ENCODE measurements at places on chromosomes 6 and 20.

GRCh38 chr6:12577124-12577850 lies 139.3 kb upstream of the PHACTR1 start:
- H3K4me1 ChIP-seq, result no peaks in the 10 kb centered on the region
- H3K4me3 ChIP-seq, result no peak overlapping the region
- H3K27ac ChIP-seq, result no peak overlapping the region
- H3K27me3 ChIP-seq, result no peaks in the 10 kb centered on the region
- DNase-seq, result no peak
- H3K36me3 ChIP-seq, result no peaks in the 10 kb centered on the region

GRCh38 chr6:168514216-168514615 lies 73.2 kb downstream of the SMOC2 start:
- no peaks in the 10 kb centered on the region for H3K36me3 ChIP-seq
- no peaks in the 10 kb centered on the region for H3K4me1 ChIP-seq
- no peak overlapping the region for H3K27ac ChIP-seq
- no peak overlapping the region for H3K4me3 ChIP-seq
- no peaks in the 10 kb centered on the region for H3K27me3 ChIP-seq

DNA sequence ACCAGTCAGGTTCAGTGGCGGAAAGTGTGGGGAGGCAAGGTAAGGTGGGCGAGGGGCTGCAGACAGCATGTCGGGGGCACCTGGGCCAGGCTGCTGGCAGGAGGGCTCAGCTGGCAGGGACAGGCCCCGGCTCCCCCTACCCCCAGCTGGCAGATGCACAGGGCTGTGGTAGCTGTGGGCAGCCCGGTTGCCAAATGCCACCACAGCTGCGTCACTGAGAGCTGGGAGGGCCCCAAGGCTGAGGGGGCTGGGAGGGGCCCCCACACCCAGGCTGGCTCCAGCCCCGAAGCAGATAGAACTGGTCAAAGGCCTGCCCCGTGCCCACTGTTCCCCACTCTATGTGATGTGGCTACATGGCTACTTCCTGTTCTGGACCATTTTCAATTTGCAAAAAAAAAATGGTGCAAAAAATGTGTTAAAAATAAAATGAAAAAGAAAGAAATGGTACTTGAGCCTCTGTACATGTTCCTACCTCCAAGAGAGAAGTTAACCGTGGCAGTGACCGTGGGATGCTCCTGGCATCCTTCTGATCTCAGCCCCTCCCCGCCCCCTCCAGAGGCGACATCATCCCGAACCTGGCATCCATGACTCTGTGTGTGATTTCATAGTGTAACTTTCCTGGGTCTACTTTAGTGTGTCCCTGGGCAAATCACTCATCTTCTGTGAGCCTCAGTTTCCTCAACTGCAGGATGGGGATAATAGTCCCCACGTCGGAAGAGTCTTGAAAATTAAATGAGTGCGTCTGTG lies 64.4 kb downstream of the UBE2V1 start:
- H3K27ac ChIP-seq, result peak overlapping the region; percentile 25
- no peaks in the 10 kb centered on the region for H3K27me3 ChIP-seq
- H3K36me3 ChIP-seq, result no peaks in the 10 kb centered on the region
- no peak for DNase-seq

DNA sequence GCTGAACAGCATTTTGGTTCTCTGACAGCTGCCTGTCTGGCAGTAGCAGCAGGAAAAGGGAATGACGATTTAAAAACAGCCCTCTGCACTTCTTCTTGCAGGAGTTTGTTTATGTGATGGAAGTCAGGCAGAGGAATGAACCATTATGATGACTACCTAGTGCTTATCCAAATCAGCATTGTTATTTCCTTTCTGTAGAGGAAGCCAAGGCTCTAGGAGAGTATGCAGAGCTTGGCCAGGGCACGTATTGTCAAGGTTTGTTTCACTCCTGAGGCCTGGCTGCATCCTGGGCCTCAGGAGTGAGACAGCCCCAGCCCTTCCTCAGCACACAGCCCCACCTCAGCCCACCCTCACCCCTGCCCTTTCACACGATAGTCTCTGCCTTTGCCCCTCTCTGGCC lies 68.5 kb downstream of the FAM229B start:
- H3K27ac ChIP-seq, result no peak overlapping the region
- H3K27me3 ChIP-seq, result no peaks in the 10 kb centered on the region
- peaks cover 6% of the 10 kb centered on the region for H3K4me1 ChIP-seq

GRCh38 chr6:168368066-168368820 lies 48.7 kb upstream of the DACT2 start:
- no peaks in the 10 kb centered on the region for H3K4me1 ChIP-seq
- H3K27ac ChIP-seq, result no peak overlapping the region
- H3K4me3 ChIP-seq, result no peak overlapping the region
- no peaks in the 10 kb centered on the region for H3K36me3 ChIP-seq
- DNase-seq, result no peak
- H3K27me3 ChIP-seq, result no peaks in the 10 kb centered on the region

- no peaks in the 10 kb centered on the region for H3K4me1 ChIP-seq
- H3K27ac ChIP-seq, result no peak overlapping the region
- no peak overlapping the region for H3K4me3 ChIP-seq
- DNase-seq, result no peak
These were observed 733.1 kb downstream of the HDGFL1 start for GRCh38 chr6:23302514-23302913.

DNA sequence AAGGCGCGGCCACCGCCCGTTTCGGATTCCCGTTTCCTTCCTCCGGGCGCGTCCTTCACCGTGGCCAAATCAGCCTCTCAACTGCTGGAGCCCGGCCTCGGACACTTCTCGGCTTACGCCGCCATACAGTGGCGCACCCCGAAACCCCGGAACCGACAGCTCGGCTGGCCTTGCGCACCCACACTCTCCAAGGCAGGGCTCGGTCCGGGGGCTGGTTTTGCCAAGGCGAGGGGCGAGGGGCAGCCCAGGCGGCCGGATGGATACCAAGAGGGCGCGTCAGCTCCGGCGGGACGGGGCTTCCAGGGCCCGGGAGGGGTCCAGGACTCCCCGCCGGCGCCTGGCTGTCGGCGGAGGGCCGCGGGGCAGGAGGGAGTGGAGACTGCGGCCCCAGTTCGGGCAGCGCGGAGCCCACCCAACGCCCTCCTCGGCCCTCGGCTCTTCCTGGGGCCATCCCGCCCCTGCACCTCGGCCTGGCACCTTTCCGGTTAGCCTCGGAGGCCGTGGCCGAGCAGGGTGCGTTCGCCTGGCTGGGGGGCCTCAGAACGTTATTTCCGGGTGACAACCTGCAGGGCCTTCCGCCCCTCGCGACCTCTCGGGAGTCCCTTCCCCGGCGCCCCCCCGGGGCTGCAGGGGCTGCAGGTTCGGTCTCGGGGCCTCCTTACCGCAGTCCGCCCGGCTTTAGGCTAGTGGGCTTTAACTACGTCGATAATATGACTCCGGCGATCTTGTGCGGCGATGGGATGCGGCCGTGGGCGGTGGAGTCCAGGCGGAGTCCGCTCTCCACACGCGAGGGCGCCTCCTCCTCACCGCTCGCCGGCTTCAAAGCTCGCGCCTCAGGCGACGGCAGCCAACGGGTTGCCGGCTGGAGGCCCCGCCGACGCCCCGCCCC lies 697 bp upstream of the CEP43 start:
- H3K4me3 ChIP-seq, result peak overlapping the region; percentile 90
- H3K27ac ChIP-seq, result peak overlapping the region; percentile 71
- H3K36me3 ChIP-seq, result no peaks in the 10 kb centered on the region
- no peaks in the 10 kb centered on the region for H3K27me3 ChIP-seq
- DNase-seq, result peak; percentile 26
- H3K4me1 ChIP-seq, result no peaks in the 10 kb centered on the region

DNA sequence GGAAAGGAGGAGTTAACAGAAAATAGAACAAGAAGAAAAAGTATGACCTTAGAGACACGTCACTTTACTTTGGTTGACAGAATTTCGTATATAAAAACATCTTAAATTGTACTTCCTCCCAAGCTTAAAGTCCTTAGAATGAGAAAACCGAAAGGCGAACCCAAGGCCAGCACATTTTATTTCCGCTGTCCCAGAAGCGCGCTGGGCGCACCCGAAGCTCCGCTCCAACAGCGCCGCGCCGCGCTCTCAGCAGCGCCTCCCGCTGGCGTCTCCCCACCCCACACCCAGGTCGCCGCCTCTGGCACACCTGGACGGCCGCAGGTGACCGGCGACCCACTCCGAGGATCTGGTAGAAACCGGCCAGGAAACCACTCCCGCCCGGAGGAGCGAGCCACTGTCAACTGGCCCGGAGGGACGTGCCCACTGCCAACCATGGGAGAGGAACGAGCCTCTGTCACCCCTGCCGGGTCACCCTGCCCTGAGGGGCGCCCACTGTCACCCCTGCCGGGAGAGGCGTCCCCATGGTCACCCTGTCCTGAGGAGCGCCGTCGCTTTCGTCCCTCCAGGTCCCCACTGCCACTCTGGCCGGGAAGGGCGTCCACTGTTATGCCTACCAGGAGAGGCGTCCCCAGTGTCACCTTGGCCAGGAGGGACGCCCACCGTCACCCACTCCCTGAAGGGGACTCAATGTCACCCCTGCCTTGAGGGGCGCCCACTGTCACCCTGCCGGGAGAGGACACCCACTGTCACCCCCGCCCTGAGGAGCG lies 824 bp downstream of the MPC1 start:
- H3K27me3 ChIP-seq, result no peaks in the 10 kb centered on the region
- H3K36me3 ChIP-seq, result no peaks in the 10 kb centered on the region
- peaks cover 9% of the 10 kb centered on the region for H3K4me1 ChIP-seq
- H3K4me3 ChIP-seq, result peak overlapping the region; percentile 85

Measured in Peyer's patch (tissue), 4 donors.